ENCODE measurements at places on chromosomes 2 and 18.

GRCh38 chr2:6948677-6949351 is 31.6 kb downstream of the RNF144A start:
- no peak for DNase-seq

- DNase-seq, result no peak
These were observed 13.2 kb downstream of the ITM2C start for GRCh38 chr2:230877759-230878598.

- no peak for DNase-seq
These were observed 34.2 kb downstream of the HJURP start for GRCh38 chr2:233819884-233820773.

DNA sequence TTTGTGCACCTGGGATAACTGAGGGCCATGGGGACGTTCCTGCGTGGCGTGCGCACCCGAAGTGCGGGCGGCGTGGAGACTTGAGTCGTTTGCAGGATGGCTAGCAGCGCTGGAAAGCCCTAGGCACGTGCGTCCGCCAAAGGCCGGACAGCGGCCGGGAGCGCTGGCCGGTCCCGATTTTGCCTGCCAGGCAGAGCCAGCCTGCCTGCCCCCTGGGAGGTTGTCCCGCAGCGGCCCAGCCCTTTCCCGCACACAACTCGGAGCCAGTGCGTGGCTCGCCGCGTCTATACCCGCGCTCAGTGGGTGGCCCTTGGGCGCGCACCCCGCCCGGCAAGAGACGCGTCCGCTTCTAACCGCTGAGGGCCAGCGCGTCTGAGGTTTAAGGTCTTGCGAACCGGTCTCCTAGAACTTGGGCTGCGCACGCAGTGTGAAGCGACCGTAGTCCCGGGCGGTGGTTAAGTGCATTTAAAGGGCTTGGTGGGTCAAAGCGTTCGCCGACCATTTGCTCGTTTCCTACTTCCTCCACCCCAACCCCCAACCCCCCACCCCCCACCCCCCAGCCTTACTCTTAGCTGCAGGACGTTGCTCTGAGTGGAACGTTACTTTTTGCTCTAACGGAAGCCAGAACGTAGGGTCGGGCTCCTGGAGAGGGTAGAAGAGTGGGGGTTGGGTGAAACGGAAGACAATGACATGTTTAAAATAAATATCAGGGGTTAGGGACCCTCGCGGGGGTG is 627 bp downstream of the CDCA7 start:
- peak; percentile 8 for DNase-seq
